ENCODE measurements at places on chromosomes 12 and 14. TPM values are rescaled to one million over a fixed set of nuclear protein-coding genes. Genes with fewer than 3 reads are reported as not detected.
A peak's percentile ranks its signal among the peaks of the same experiment; 100 is the strongest.

The CSAD gene
- 91.2 TPM for polyA plus RNA-seq

The KRT83 gene
- not detected for polyA plus RNA-seq

The GYS2 gene
- polyA plus RNA-seq = not detected

The KRT8 gene
- 0.23 TPM for polyA plus RNA-seq

The LRTM2 gene
- polyA plus RNA-seq = not detected

The SLC38A4 gene
- polyA plus RNA-seq = not detected

The SCYL2 gene
- polyA plus RNA-seq = 14.5 TPM

The SERPINA4 gene
- not detected for polyA plus RNA-seq

The CLMN gene
- polyA plus RNA-seq = 9.6 TPM

The C12orf50 gene
- 0.07 TPM for polyA plus RNA-seq

The REP15 gene
- not detected for polyA plus RNA-seq

The AMHR2 gene
- polyA plus RNA-seq = not detected

The SRGAP1 gene
- polyA plus RNA-seq = under 0.01 TPM

DNA sequence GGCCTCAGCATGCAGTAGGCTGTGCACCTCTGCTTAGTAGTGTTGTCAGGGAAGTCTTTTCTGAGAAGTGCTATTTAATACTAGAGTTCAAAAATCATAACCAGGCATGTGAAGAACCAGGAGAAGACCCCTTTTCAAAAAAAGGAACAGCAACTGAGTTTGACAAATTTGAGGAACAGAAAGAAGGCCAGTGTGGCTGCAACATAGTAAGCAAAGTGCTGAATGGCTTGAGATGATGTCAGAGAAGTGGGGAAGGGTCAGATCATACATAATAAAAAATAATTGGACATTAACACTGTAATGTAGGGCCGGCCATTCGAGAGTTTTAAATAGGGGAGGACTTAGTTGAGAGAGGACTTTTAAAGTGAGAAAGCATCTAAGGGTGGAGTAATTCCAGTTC, 11.1 kb upstream of the CNTN1 start:
- DNase-seq = no peak

- DNase-seq = no peak
Measured at GRCh38 chr14:34668111-34668510, 38.2 kb upstream of the SNX6 start.

- DNase-seq = no peak
Measured at GRCh38 chr14:87351007-87351406, 642.0 kb downstream of the GALC start.

DNA sequence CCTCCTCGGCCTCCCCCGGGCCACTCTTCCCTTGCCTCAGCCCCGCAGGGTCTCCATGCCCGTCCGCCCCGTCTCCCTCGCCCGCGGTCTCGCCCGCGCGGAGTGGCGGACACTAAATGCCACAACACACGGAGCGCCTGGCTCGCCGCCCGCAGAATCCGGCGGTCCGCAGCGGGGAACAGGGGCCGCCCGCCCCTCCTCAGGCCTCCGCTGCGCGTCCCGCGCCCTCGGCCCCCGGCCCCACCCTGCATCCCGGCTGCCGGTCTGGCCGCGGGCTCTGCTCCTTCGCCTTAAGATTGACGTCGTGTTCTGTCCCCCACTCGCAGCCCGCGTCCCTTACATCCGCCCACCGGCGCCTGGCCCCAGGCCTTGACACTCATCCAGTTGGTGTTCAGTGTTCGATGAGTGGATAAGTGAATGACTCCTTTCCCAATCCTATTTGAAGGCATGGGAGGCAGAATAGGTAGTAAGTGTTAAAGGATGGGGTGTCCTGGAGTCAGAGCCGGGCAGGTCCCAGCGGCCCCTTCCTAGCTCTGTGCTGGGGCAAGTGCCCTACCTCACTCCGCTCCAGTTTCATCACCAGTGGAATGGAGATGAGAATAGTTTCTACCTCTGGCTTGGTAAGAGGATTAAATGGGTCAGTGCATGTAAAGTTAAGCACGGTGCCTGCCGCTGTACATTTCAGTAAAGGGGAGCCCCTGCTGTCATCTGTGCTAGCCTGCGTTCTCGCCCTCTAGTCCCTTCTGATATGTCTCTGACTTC, 622 bp downstream of the TECPR2 start:
- no peak for DNase-seq

DNA sequence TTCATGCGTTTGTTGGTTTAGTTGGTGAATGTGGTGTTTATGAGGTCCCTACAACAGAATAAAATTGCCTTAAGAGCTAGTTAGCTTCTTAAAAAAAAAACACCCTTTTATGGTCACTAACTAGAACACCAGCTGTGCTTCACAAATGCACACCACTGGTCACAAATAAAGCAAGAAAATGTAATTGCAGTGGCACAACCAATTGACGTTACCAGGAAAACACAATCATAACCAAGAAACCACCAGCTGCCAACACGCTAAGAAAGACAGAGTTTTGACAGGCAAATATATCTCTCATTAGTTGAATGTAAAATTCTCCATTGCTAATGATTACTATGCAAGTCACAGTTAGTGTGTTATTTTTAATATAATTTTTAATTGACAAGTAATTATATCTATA, 389.9 kb downstream of the ADAMTS20 start:
- no peak for DNase-seq

DNA sequence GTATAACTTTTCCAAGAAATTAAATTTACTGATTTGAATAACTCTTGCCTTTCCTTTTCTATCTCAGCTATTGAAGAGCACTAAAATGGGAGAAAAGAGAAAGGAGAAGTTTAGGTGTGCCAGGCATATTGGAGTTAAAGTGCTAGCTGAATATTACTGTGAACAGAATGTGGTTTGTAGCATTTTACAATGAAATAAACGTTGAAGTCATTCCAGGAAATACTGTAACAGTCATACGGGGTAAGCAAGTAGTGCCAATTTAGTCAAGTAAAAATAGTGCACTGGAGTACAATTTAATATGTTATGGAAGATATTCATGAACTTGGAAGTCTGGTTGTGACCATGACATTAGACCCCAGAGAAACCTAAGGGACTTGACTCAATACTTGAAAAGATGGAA, 62.1 kb downstream of the E2F7 start:
- DNase-seq = no peak

- DNase-seq = no peak
Measured at GRCh38 chr12:106886932-106887331, 68.8 kb upstream of the TMEM263 start.

GRCh38 chr14:47674148-47674542, 1.3 kb downstream of the MDGA2 start:
- no peak for DNase-seq

DNA sequence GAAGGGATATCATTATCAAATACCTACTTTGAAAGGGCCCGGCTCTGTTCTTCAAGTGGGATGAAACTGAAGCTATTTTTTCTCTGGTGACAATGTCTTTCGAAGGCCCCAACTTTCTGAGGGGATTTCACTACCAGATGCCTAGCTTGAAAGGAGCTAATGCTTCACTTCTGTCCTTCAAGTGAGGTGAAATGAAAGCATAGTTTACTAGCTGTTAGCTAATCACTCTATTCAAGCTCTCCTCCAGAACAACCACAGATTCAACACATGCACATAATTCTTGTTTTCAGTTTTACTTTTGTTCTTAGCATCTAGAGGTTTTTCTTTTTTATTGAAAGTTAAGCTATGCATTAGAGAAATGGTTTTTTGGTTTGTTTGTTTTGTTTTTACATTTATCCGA, 571.4 kb downstream of the NOVA1 start:
- no peak for DNase-seq

DNA sequence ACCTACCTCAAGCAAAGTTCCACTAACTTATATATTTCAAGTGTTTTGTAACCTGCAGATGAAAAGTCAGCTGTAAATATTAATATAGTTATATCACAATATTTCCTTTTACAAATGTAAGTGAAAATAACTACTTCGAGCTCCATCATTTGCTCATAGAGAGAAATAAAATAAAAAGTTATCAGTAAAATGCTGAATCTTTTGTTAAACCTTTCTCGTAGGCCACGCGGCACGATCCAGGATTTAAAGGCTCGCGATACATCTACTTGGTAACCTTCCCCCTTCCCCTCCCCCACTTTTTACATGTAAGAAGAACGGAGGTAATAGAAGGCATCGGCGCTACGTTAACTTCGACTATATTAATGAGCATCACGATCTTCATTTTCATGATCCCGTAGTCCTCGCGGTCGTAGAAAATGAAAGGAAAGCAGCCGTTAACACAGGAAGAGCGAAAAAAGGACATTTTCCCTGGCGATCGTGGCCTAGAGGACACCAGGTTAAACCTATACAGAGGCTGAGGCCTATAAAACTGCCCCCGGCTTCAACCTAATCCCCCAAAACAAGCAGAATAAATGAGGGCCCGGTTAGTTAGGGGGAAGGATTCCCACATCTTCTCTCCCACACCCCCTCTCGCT, 508 bp downstream of the HNRNPC start:
- peak; percentile 70 for DNase-seq

GRCh38 chr12:87096082-87096585, 839.9 kb upstream of the MGAT4C start:
- DNase-seq = no peak

GRCh38 chr14:35341454-35341750, 49.2 kb downstream of the PSMA6 start:
- DNase-seq = no peak

- no peak for DNase-seq
Measured at GRCh38 chr14:55749201-55749812, 169.3 kb downstream of the KTN1 start.

GRCh38 chr14:88910386-88910785, 85.9 kb downstream of the TTC8 start:
- no peak for DNase-seq

DNA sequence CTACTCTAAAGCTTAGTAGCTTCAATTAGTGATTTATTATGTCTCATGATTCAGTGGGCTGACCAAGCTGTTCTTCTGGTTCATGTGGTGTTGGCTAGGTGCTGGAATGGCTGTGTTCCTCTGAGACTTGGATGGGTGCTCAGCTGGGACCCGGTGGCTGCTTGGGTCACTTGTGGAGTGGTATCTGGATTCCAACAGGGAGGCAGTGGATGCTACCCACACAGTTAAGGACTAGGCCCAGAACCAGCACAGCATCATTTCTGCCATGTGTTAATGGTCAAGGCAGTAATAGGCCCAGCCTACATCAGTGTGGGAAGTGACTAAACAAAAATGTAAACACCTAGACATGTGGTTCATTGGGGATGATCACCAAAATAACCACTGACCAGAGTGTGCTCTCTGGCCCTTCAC, 72.2 kb downstream of the FGD4 start:
- DNase-seq = no peak

Data from B cell (primary cell).